HuH-7 (cell line): ENCODE measurements at places on chromosomes 12 and 14.
A peak's percentile ranks its signal among the peaks of the same experiment; 100 is the strongest.

DNA sequence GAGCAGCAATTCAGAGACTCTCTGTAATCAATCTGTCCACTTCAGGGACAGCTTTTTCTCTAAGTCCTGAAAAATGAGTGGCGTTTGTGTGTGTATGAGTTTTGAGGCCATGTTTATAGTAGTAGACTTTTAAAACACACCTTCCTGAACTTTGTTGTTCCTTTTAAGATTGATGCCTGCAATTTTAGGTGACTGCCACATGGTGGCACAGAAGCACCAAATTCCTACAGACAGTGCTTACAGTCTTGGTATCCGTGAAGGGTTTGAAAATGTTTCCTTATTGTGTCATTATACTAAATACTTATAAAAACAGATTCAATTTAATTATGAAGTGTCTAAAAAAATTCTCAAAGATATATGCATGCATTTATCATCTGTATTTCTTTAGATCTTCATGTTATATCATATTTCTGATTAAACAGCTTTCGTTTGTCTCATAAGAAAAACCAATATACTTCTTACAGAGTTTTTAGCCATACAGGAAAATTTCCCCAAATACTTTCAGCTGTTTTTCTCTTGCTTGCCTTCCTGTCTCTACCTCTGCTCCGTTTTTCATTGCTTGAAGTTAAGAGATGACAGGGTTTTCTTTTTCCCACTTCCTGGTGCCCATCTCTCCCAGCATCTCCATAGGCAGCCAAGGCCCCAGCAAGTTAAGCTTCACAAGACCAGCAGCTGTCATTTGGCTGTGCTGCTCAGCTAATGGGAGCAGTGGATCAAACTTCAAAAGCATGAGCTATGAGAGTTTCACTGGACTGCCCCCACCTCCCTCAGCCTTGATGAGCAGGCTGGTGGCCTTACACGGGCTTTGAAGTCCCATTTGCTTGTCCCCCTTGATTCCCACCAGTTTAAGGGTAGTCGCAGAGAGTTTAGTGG, 259.6 kb downstream of the AKAP6 start:
- peak; percentile 2 for DNase-seq

DNA sequence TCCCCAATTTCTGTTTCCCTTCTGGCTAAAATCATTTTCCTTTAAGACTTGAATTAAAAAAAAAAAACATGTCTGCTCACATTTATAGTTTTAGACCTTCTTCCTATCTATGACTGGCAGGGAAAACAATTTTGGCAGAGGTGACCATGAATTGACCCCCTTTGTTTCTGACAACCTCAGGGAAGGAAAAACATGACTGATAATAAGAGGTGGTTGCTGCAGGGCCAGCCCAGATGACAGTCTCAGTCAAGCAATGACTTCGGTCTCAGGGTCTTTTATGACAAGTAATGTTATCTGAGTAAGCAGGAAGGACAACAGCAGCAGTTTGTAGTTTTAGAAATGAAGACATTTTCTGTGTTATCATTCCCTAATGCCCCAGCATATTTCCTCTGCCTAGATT, 430.9 kb downstream of the LRIG3 start:
- DNase-seq: no peak

- no peak for DNase-seq
Measured at GRCh38 chr12:111261911-111262676, 106.8 kb downstream of the PHETA1 start.

GRCh38 chr12:66942741-66943465, 264.0 kb upstream of the GRIP1 start:
- no peak for DNase-seq

GRCh38 chr12:33546004-33546403, 106.4 kb upstream of the SYT10 start:
- DNase-seq: no peak

DNA sequence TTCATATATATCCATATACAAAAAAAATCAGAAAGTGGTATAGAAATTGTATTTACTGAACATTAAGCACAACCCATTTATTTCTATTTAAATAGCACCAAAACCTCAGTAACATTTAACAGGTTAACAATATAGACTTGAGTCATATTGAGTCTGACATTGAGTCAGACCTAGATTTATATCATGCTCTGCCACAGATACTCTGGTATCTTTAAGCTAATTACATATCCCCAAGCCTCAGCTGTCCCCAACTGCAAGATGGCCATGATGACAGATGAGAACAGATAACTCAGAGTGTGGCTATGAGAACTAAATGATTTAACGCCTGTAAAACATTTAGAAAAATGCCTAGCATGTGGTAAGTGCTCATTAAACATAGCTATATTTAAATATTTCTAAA, 40.3 kb downstream of the IFNG start:
- no peak for DNase-seq

GRCh38 chr14:100052819-100053218, 12.4 kb upstream of the EVL start:
- DNase-seq: no peak

DNA sequence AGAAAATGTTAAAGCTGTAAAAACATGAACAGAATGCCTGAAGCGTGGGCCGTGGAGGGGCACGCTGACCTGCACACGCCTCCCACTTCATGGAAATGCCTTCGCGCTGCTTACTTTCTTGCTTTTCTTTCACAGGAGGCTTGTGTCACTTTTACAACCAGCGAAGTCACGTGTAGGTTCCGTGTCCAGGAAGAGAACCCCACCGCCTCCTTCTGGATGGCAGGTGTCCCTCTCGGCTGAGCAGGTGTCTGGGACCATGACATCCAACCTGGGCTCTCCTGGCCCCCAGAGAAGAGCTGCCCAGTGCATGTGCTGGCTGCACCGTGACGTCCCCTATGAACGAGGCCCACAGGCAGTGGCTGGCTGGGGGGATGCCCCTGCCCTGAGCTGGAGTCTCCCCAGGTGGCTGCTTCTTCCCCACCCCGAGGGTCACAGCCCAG, 345.0 kb upstream of the SFSWAP start:
- no peak for DNase-seq

- no peak for DNase-seq
Measured at GRCh38 chr14:78608998-78609787, 439.0 kb downstream of the NRXN3 start.

- DNase-seq: no peak
Measured at GRCh38 chr12:49253033-49253623, 11.8 kb upstream of the TUBA1C start.

- DNase-seq: no peak
Measured at GRCh38 chr12:104218935-104219334, 3.4 kb downstream of the TXNRD1 start.

DNA sequence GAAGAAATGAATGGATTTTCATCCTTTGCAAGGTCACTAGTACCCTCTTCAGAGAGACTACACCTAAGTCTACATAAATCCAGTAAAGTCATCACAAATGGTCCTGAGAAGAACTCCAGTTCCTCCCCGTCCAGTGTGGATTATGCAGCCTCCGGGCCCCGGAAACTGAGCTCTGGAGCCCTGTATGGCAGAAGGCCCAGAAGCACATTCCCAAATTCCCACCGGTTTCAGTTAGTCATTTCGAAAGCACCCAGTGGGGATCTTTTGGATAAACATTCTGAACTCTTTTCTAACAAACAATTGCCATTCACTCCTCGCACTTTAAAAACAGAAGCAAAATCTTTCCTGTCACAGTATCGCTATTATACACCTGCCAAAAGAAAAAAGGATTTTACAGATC, 40.8 kb downstream of the SPATA7 start:
- DNase-seq: no peak

- no peak for DNase-seq
Measured at GRCh38 chr12:77814386-77814785, 16.3 kb upstream of the NAV3 start.

DNA sequence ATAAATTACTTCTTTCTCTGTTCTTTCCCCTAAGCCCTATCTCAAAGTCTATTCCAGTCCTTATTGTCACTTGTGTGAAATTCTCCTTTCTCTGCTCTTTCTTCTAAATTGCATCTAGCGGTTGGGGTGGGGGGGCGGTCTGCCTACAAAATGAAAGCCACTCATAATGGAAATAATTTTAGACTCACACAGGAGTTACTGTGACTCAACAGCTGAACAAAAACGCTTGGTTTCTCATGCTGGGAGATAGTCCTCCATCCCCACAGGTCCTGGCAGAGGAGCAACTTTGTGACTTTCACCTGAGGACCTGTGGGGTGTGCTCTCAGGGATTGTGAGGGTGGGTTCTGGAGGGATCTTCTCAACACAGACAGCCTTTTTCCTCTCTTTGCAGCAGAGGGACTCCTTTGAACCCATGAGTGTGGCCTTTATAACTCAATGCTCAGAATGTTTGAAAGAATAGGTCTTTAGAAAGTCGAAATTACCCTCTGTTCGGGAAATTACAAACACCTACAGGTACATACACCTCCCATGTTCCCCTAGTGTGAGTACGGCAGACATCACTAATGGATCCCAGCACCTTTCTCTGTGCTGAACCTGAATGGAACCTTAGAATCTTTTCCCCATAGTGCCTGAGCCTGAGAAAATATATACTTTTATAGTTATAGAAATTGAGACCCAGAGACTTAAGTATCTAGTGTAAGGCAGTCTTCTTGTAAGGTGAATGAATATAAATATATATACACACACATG, 109.7 kb downstream of the CHST11 start:
- DNase-seq: no peak

GRCh38 chr12:56565510-56566101, 44.0 kb downstream of the RBMS2 start:
- DNase-seq: peak; percentile 33

GRCh38 chr12:129556082-129556481, 347.7 kb downstream of the TMEM132D start:
- no peak for DNase-seq
